Stromal cell of bone marrow (primary cell): ENCODE measurements at places on chromosomes 2 and 18.

- no peak for DNase-seq
Observed at GRCh38 chr18:10202845-10203321, 251.6 kb upstream of the APCDD1 start.

- DNase-seq, result no peak
Observed at GRCh38 chr2:73977466-73977865, 7.2 kb upstream of the TET3 start.

- no peak for DNase-seq
Observed at GRCh38 chr2:205462681-205463345, 219.5 kb upstream of the NRP2 start.

DNA sequence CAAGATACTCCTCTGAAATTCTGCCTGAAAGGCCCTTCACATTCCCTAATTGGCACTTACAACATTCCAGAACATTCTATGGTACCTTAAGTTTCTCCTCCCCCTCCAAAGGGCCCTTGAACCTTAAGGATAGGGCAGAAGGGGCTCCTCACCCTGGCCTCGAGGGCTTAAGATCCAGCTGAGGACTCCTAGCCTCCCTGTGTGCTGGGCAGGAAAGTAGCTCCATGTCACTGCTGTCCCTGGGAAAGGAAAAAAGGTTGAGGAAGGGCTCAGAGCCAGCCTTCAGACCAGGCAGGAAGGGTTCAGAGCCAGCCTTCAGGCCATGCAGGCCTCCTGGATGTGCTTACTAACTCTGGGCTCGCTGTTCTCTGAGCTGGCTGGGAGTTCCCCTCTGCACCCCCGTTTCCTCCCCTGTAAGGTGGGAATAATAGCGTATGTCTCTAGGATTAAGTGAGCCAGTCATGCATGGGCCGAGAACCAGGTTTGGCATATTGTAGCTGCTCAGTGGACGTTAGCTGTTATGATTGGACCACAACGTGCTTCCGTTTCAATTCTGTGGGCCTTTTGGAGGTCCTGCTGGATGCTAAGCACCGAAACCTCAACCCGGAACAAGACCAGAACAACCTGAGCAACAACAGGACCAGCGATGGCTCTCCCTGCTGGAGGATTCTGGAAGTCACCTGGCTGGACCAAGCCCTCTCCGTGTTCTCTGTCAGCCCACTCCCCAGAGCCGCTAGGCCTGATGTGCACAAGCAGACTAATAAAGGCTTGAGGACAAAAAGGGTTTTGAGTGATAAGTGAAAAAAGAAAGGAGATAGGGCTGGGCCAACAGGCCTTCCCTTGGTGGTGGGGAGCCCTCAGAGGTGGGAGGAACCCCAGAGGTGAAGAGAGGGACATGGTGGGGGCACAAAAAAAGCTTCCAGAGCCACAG is 1.0 kb upstream of the B3GNT7 start:
- DNase-seq, result no peak

GRCh38 chr2:220279372-220279771 is 651.9 kb downstream of the SLC4A3 start:
- DNase-seq, result peak; percentile 55

- no peak for DNase-seq
Observed at GRCh38 chr2:46956981-46957531, 41.5 kb upstream of the MCFD2 start.

- no peak for DNase-seq
Observed at GRCh38 chr18:5857180-5857579, 38.1 kb downstream of the TMEM200C start.

- DNase-seq, result peak; percentile 51
Observed at GRCh38 chr18:74115046-74115445, 32.6 kb downstream of the FBXO15 start.

GRCh38 chr18:38868757-38869156 is 1303.2 kb upstream of the CELF4 start:
- DNase-seq, result no peak

- DNase-seq, result no peak
Observed at GRCh38 chr2:70188460-70188859, 2.4 kb downstream of the C2orf42 start.

GRCh38 chr2:11292464-11293255 is 51.8 kb downstream of the ROCK2 start:
- peak; percentile 17 for DNase-seq

DNA sequence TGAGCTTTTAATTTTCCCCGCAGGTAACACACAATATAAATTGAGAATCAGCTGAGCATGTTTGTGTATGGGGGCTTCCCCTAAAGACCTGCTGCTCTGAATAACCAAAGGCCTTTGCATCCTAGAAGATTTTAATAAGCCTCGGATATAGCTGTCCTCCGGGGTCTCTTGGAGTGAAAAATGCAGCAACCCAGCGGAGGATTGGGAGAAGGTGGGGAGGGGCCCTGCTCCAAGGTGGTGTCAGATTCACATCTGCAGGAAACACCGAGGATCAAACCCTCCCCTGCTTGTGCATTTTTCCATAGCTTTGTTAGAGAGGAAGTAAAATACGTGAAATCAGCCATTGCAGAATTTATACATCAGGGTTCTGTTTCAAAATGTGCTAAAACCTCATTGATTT is 63.0 kb upstream of the OTOF start:
- DNase-seq, result no peak

GRCh38 chr2:134169788-134170187 is 84.1 kb upstream of the MGAT5 start:
- DNase-seq, result no peak

GRCh38 chr2:40955635-40956034 is 503.7 kb upstream of the SLC8A1 start:
- DNase-seq, result no peak

GRCh38 chr2:104163611-104164130 is 690.2 kb upstream of the POU3F3 start:
- DNase-seq, result no peak

DNA sequence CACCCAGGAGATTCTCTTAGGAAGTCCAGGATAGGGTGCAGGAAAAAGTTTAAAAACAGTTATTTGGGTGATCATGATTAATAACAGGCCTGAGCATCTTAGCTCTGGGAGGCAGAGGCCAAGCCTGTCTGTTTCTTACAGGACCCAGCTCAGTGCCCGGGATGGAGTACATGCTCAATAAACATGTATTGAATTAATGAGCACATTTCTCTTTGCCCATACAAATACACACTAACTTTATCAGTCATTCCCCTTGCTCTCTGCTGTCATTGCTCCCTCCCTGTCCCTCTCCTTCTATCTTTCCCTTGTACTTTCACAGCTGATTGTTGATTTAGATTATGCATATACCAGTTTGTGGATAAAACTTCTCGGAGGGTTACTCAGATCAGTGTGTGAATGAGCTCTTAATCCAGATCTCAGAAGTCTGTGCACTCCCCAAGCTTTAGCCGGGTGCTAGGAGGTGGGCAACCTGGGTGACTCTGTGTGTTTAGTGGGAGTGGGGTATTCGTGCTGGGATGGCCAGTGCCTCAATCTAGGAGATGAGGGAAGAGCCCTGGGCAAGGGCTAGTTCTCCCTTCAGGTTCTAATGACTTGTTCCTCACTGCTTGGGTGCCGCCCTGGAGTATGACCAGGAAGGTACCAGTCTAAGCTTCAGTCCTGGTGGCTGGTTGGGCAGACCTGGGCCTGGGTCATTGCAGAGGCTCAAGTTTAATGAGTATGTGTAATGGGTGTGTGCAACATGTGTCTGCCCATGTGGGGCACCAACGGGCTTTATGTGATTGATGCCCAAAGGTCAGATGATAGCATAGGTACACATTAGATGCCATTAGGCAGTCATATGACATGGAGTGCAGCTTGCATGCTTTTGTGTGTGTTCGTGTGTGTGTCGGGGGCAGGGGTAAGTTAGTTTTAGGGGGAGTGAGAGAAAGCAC is 10.6 kb downstream of the EMX1 start:
- no peak for DNase-seq

DNA sequence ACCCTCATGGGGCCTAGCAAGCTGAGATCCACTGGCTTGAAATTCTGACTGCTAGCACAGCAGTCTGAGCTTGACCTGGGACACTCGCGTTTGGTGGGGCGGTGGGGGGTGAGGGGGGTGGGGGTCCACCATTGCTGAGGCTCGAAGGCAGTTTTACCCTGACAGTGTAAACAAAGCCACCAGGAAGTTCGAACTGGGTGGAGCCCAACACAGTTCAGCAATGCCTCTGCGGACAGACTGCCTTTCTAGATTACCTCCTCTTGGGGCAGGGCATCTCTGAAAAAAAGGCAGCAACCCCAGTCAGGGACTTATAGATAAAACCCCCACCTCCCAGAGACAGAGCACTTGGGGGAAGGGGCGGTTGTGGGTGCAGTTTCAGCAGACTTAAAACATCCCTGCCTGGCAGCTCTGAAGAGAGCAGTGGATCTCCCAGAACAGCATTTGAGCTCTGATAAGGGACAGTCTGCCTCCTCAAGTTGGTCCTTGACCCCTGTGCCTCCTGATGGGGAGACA is 149.7 kb upstream of the TANK start:
- no peak for DNase-seq

GRCh38 chr2:148814143-148814859 is 60.7 kb upstream of the KIF5C start:
- no peak for DNase-seq

- no peak for DNase-seq
Observed at GRCh38 chr18:22456547-22456946, 38.8 kb upstream of the CTAGE1 start.

GRCh38 chr18:45284174-45284573 is 331.1 kb upstream of the SLC14A2 start:
- DNase-seq, result no peak

DNA sequence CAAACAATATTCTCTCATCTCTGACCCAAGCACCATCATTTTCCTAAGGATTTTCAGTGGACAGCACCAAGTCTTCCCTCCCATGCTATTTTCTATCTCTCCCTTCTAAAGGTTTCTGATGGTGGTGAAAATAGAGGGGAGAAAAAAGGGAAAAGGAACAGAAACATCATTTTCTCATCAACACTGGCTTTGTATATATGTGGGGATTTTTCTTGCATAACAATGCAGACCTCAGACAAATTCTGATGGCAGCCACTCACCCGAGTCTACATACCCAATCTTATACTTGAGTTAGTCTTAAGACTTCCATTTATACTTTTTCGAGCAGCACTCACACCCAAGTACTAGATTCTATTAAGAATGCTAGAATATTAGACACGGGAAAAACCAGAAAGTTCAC is 95.8 kb downstream of the TMEM163 start:
- no peak for DNase-seq

GRCh38 chr2:104052356-104052755 is 801.6 kb upstream of the POU3F3 start:
- no peak for DNase-seq

GRCh38 chr18:50024466-50024865 is 170.5 kb downstream of the MYO5B start:
- no peak for DNase-seq

GRCh38 chr2:169073963-169074751 is 4.8 kb downstream of the DHRS9 start:
- no peak for DNase-seq

GRCh38 chr18:10297086-10297485 is 157.3 kb upstream of the APCDD1 start:
- no peak for DNase-seq

GRCh38 chr2:54897420-54898310 is 152.6 kb downstream of the RTN4 start:
- no peak for DNase-seq

DNA sequence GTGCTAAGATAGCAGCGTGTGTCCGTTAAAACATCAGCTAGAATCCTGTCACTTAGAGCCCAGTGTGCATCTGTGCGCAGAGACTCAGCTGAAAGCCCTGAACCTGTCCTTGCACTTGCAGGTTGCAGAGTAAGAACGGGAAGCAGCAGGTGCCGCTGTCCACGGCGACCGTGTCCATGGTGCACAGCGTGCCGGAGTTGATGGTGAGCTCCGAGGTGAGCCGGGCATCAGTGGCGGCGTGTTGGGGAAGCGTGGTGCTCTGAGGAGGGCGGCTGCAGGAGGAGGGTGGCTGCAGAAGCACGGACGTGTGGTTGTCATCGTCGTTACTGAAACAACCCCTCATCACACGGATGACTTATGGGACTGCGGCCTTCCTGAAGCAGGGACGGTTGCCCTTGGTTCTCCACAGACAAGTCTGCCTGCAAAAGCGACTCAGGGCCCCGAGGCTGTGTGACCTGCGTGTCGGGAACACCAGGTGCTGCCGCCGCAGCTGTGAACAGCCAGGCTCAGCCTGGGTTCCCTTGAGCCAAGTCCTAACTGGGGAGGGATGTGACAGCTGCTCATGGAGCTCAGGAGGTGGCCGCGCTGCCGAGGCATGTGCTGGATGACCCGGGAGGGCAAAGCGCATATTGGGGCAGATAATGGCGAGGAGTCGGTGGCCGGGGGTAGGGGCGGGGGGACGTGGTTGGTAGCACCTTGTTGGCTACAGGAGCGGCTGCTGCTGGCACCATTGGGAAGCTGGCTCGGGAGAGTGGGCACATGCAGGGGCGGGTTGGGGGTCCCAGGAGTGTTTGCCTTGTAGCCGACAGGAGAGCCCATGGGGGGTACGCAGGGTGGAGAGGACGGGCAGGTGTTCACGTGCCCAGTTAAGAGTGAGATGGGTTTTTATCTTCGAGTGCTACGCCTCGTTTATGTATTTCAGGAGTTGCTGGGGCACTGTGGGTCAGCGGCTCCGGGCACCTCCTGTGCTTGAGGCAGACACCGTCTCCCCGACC is 16.6 kb downstream of the CTDP1 start:
- DNase-seq, result no peak

GRCh38 chr18:70197026-70197425 is 8.5 kb downstream of the RTTN start:
- DNase-seq, result no peak
